Activated T-cell treated with anti-CD3 and anti-CD28 coated beads, Interleukin-2, amount 50 U/mL, for 1 hour (primary cell): ENCODE measurements at places on chromosomes 6 and 20.

GRCh38 chr20:61753316-61753942 lies 312.3 kb downstream of the TAF4 start:
- DNase-seq = no peak

DNA sequence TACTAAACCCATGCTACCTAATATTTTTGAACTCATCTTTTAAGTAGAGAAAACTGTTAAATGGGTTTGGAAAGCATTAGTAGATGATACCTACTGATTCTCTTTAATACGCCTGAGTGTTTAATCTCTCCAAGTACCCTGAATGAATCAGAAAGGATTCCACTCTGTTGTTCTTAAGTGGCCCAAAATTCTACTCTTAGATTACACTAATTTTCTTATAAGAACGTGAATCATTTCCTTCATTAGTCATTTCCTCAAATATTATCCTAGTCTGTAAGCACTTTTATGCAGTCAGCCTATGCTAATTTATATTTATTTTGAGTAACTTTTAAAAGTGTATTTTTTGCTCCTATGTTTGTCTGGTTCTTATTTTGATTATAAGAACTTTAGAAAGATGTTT lies 380.0 kb downstream of the BTBD9 start:
- no peak for DNase-seq

- DNase-seq = no peak
These were observed 72.8 kb downstream of the RTN4IP1 start for GRCh38 chr6:106556368-106556960.

DNA sequence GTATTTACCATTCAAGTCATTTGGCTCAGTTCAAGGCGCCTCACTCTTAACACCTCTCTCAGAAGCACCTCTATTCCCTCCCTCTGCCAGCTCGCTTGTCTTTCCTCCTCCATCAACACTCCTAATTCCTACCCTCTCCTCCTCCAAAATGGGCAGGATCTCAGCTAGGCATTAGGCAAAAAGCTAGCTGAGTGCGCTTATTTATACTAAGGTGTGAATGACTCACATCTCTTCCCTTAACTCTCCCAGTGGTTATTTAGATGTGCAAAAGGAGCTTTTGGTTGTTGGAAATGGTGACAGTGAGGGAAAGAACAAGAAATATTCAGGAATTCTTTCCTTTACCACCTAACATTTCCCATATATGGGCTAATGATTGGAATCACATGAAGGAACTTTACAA lies 29.1 kb downstream of the PACSIN1 start:
- no peak for DNase-seq

DNA sequence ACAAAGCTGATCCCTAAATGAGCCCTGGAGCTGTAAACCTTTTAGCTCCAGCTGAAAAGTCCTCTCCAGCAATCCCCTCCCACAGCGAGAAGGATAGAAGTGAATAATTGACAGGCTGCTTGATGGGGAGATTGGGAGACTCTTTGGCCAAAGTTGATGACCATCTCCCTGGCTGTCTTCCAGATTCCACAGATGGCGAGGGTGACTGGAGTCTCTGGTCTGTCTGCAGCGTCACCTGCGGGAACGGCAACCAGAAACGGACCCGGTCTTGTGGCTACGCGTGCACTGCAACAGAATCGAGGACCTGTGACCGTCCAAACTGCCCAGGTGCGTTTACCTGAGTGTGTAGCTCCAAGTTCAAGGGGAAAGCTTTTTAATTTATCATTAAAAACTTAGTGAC lies 67.3 kb downstream of the ISM1 start:
- no peak for DNase-seq

GRCh38 chr6:164109770-164110140 lies 695.2 kb downstream of the QKI start:
- DNase-seq = no peak

DNA sequence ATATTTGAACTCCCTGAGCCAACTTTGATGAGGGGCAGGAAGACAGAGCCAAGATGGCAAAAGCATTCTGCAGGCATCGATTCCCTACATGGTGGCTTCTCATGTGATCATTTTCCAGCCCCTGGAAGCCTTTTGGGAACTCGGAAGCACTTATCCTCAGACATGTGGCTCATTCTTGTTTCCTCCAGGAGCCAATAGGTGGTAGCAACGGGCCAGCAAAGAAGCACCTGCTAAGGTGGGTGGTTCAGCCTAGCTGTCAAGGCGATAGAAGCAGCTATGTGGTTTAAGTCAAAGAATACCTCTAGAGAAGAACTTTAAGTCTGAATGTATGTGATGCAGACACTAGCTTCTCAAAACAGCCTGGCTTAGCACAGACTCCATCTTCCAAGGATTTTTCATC lies 64.9 kb upstream of the PAX1 start:
- no peak for DNase-seq

GRCh38 chr6:108762394-108762793 lies 85.8 kb upstream of the ARMC2 start:
- DNase-seq = no peak

DNA sequence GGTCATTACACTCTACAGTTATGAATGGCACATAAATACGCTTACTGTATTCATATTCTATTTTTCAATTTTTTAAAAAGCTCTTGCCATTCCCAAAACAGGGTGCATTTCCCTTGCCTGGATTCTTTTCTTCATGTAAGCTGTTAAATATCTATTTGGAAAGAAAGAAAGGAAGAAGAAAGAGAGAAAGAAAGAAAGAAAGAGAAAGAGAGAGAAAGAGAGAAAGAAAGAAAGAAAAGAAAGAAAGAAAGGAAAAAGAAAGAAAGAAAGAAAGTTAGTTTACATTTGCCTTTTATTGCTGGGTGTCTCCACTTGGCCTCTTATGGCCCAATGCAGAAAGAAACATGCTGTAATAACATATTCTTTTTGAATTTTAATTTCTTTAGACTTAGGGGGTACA lies 165.9 kb upstream of the ATXN1 start:
- DNase-seq = no peak

GRCh38 chr20:35903843-35904242 lies 50.5 kb downstream of the SCAND1 start:
- no peak for DNase-seq

DNA sequence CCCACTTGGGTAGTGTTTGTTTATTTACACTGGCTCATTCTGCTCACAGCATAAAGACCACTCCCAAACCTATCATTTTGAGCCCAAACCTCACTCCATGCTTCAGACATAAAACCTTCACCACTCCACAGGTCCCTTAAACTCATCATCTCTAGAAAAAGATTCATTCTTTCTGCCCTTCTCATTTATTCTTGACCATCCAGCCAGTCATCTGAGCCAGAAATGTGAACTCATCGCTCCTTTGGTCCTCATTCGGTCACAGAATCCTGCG lies 12.4 kb downstream of the TPMT start:
- no peak for DNase-seq

DNA sequence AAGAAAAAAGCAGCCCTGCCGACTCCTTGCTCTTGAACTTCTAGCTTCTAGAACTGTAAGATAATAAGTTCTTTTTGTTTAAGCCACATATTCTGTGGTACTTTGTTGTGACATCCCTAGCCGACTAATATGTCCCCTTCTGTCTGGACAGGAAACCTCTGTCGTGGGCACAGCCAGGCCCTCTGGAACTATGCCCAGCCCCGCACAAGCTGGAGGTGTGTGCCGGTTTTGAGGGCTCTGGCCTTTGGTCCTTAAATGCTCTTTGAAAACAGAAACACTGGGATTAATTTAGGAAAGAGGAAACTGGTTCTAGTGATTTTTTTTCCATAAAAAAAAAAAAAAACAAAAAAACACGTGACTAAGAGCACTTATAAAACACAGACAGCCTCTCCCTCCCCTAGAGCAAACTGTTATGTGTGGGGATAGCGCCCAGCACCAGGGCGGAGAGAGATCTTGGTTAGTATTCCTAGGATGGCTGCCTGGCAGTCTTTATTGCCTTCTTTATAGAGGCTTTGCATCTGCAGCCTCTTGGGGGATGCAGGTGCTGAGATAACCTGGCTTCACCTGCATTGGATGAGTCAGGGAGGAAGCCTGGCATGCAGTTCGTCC lies 244.3 kb downstream of the NFATC2 start:
- DNase-seq = no peak
